ENCODE measurements at places on chromosomes 3 and 15.

DNA sequence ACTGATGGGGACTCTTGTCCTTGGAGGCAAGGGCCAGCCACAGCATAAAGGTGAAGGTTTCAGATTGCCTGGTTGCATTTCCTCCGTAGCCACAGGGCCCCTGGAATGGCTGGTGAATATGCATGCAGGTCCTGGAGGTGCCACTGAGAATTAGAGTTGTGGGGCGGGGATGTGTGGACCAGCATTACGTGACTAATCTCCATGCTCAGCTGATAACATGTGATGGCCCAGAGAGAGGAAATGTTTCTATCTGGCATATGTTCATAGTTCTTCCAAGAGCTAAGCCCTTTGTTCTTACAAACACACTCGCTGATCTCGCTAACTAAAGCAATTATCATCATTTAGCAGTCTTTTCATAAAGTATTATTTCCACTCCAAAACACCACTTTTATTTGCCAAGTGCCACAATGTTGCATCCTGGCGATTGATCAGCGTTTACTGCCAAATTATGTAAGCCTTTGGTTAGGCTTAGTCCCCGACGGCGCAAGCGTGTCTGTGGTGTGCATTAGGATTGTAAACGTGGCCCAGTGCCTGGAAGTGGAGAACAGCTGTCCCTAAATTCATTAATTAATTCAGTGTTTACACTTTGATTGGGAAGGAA is 55.9 kb downstream of the CGNL1 start:
- DNase-seq = no peak

DNA sequence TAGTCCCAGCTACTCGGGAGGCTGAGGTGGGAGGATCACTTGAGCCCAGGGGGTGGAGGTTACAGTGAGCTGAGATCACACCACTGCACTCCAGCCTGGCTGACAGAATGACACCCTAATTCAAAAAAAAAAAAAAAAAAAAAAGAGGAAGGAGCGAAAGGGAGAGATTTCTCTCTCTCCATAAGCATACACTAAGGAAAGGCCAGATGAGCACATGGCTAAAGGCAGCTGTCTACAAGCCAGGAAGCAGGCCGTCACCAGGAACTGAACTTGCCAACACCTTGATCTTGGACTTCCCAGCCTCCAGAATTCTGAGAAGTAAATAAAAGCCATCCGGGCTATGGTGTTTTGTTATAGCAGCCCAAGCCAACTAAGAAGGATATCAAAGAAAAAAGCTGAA is 7.5 kb downstream of the SRGAP3 start:
- no peak for DNase-seq

DNA sequence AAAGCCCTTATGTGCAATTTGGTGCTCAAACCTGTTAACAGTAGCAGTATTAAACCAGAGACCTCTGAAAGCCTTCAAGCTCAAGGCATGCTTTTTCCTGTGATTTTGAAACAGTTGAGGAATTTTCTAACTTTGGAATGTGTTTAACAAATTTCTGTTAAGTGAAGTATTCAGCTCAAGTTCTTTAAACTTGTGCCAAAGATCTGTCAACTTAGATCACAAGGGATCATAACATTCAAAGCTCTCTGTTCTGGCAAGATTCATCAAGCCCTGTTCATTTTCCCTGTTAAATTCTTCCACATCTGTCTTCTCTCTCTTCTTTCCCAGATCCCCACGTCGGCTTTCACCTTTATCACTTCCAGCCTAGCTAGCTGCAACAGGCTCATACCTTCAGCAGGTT is 28.8 kb upstream of the RYK start:
- no peak for DNase-seq

- no peak for DNase-seq
Observed at GRCh38 chr3:38646630-38647029, 2.9 kb downstream of the SCN5A start.

GRCh38 chr15:38521316-38521715 is 43.3 kb downstream of the RASGRP1 start:
- no peak for DNase-seq

DNA sequence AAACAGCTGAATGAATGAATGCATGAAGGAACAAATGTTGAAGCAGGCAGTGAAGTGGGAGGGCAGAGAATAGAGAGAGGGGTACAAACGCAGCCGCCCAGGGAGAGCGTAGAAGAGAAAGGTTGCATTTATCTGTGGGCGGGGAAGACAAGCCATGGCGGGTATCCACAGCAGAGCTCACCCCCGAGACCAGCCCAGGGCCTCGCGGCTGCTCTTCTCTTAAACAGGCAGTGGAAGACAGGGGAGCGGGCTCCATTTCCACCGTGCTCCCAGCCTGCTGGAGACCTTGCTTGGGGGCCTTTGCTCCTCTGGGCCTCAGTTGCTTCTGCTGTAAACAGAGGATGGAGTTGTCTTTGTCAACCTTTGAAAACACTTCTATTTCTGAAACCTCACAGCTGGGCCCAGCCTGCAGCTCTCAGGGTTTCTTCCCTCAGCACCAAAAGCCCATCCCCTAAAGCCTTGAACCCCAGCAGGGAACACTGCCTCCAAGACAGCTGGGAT is 259.5 kb downstream of the UACA start:
- DNase-seq = no peak

DNA sequence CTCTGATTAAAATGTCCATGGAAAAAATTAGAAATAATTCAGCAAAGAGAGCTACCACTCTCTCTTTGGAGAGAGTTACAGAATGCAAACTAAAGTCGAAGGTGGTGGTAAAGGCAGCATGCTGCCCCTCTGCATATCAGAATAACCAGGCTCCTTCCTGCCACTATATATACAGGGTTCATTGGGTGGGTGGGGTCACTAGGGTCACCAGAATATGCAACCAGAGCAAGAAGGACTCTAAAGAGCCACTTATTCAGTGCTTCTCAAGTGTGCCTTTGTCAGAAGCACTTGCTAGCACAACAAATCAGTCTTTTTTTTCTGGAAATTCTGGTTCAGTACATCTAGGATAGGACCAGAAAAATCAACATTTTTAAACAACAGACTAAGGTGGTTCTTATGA is 70.0 kb downstream of the MTHFS start:
- no peak for DNase-seq

DNA sequence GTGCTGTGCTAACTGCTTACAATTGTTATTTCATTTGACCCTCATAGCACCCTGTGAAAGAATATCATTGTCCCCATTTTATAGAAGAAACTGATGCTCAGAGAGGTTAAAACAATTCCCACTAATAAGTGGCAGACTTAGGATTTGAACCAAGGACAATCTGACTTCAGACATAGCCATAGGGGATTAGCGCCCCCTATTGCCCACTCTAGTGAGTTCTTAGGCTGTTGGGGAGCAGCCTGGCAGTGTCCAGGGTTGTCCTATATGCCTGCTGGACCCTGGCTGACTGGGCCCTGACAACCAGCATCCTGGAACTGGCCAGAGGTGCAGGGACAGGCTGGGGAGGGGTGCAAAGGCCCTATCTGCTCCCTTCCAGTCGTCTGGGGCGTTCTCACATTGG is 15.4 kb downstream of the DPH3 start:
- no peak for DNase-seq

GRCh38 chr3:171944118-171945016 is 95.0 kb upstream of the FNDC3B start:
- no peak for DNase-seq

DNA sequence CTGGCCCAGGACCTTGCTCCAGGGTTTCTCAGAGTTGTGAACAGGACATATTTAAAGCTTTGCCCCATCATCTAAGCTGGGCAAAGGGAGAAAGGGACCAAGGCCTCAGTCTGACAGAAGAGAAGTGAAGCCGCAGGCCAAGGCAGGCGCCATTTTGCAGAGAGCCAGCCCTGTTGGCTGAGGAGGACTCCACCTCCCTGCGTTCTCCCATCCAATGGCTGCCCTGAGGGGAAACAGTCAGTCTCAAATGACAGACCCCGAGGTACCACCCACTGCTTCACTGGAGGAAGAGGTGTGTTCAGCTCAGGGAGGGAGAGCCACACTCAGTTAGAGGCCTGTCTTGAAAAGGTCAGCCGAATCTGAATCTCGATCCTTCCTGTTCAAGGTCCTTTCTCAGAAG is 86.1 kb downstream of the ADAMTS17 start:
- no peak for DNase-seq

DNA sequence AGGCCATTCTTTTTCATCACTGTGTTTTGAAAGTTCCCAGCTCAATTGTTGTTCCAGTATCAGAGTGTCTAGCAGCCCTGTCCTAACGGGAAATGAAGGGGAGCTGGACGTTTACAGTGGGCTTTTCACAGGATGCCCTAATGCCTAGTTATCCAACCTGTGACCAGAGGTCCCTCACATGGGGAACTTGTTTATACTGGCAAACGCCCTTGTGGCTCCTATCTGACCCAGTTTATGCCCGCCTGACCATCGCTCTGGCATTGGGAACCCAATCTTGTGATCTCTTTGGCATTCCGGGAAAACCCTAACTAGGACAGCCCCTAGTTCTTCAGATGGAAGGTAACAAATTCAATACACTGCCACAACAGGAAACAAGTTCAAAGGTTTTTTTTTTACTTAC is 14.5 kb upstream of the MYRIP start:
- DNase-seq = no peak

- no peak for DNase-seq
Observed at GRCh38 chr15:93520206-93520605, 431.2 kb upstream of the RGMA start.

DNA sequence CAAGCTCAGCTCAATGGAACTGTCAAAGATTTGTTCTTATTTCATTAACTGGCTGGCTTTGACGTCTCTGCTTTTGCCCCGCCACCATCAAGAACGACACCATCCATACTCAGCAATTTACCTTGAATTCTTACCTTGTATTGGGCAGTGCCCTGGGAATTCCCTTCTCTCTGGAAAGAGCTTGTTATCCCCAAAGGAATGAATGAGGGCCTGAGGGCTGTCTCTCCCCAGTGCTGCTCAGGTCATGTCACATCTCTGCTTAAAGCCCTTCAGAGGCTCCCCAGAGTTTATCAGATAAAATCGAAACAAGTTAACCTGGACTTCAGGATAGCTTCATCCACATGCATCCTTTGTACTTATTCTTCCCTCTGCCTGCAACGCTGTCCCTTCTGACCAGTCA is 5.9 kb upstream of the WNT5A start:
- no peak for DNase-seq

GRCh38 chr15:43168192-43169107 is 16.8 kb upstream of the CCNDBP1 start:
- no peak for DNase-seq

- DNase-seq = no peak
Observed at GRCh38 chr3:116314476-116314875, 130.8 kb downstream of the LSAMP start.

DNA sequence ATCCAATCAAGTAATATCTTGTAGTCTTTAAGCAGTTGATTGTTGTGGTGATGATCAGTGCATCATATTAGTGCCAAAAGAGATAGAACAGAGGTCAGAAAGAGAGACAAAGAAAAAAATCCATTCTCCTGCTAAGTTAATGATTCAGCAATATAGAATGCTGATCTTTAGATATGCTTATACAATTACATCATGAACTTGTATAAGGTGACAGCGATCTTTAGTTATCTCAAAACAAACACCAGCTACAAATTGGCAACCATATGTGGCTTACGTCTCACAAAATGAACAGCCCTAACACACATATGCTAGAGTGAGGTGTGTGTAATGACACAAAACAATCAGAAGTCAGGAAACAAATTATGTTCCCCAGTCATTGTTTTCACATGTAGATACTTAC is 12.5 kb downstream of the LSAMP start:
- DNase-seq = no peak

DNA sequence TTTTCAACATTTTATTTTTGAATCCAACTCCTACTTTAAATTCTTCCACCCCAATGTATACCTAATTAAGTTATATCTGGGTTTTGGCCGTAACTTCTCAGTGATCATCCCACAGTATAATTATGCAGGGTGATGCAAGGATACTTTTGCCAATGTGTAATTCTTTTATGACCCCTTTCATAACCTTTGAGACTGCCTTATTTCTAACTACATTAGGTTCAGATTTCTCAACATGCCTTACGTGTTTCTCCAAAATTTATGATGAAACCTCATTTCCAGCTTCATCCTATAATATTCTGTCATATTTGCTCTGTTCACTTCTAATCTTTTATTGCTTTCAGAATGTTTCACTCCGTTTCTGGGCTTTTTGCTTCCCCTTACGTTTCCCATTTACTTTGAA is 1229.6 kb upstream of the ALCAM start:
- DNase-seq = no peak

- no peak for DNase-seq
Observed at GRCh38 chr3:117557464-117558090, 848.0 kb downstream of the TUSC7 start.

DNA sequence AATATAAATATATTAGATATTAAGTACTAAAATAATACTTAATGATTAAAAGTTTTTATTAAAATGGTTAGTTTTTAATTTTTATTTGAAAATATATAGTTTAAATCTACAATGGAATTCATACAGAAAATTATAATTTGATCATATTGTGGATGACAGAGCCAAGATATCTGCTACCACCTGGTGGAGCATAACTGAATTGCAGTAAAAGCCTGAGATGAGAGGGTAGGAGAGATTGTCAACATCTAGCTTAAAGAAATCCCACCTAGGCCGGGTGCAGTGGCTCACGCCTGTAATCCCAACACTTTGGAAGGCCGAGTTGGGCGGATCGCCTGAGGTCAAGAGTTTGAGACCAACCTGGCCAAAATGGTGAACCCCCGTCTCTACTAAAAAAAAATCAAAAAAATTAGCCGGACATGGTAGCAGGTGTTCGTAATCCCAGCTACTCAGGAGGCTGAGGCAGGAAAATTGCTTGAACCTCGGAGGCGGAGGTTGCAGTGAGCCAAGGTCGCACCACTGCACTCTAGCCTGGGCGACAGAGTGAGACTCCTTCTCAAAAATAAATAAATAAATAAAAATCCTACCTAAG is 25.1 kb upstream of the CSTA start:
- DNase-seq = no peak

- no peak for DNase-seq
Observed at GRCh38 chr3:68088216-68088615, 433.8 kb upstream of the SUCLG2 start.

- DNase-seq = no peak
Observed at GRCh38 chr15:73894133-73894814, 20.9 kb downstream of the TBC1D21 start.

DNA sequence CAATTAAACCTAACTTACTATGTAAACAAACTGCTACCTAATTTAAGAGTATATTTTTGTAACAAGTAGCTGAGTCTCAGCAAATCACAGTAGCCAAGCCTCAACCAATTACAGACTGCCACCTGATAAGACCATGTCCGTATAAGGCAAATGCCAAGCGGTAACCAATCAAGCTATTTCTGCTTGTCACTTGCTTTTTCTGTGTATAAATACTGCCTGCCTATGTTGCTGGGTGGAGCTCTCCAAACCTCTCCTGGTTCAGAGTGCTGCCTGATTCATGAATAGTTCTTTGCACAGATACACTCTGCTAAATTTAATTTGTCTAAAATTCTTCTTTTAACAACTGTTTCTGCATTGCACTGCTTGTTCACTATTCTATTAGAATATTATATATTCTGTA is 42.6 kb downstream of the ZNF148 start:
- no peak for DNase-seq

DNA sequence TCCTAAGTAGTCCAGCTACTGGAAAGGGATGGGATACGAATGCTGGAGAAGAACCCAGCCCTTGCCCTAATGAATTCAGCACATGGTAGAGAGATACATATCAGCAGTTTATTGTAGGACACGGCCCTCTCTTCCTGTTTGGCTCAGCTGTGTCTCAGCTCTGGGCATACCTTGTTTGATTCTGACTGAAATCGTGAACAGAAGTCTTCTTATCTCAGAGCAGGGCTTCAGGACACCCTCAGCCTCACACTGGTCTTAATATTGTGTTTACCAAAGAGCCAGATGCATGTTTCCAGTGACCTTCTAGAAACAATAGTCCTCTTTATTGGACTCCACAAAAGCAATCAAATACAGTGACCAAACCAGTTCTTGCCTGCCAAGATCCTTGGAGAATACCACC is 54.7 kb downstream of the FAM174B start:
- no peak for DNase-seq
